ENCODE measurements at places on chromosomes 7 and 10.

DNA sequence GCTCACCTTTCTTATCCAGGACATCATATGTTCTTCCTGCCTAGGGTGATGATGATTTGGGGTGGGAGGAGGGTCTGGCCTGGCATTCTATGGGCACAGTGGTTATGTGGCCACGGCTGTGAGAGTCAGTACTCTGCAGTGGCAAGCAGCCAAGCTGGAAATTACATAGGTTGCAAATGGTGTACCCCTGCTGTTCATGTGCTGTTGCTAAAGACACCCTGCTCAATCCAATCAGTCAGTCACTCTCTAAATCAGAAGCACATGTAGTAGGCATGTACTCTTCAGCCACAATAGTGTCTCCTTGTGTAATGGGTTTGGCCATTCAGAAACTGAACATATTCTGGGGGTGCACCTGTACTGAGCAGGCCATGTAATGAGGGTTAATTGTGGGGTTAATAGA, 449.1 kb upstream of the ANKRD30A start:
- DNase-seq, result no peak

DNA sequence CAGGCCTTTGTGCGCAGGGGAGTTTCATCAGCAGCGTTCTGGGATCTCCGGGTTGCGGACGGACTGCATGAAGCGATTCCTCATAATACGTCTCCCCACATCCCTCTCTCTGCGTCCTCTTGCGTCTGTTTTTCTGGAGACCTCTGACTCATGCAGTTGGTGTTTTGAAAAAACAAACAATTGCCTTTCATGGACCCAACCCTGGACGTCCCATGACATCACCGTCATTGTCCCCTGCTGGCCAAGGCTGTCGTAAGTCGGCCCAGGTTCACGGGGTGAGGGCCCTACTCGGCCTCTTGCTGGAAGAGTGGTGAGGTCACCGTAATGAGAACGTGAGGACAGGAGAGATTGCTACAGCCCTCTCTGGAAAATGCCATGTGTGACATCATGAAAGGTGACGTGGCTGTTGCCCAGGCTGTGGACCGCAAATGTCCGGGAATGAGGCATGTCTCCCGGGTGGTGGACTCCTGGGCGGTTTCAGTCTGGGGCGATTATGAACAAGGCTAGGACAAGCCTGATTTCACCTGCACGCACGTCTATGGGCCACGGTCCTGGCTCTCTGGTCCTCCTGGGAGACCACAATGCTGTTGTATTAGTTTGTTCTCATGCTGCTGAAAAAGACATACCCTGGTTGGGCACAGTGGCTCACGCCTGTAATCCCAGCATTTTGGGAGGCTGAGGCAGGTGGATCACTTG, 9.8 kb upstream of the MAFK start:
- DNase-seq, result no peak

- DNase-seq, result no peak
These were observed 179.6 kb downstream of the ZMYND11 start for GRCh38 chr10:314871-315270.

GRCh38 chr7:3592401-3593134, 291.5 kb downstream of the SDK1 start:
- DNase-seq, result no peak

DNA sequence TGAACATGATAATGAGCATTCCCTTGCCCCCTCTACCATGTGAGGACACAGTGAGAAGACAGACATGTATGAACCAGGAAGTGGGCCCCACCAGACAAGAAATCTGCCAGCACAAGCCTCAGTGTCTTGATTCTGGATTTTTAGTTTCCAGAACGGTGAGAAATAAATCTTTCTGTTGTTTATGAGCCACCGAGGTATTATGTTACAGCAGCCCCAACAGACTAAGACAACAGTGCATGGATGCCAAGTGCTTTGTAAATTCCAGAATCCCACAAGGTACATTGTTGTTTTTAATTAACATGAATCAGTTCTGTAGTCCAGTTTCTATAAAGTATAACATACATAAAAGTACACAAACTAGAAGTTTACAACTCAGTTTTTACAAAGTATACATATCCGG, 162.2 kb downstream of the ARHGAP21 start:
- no peak for DNase-seq

GRCh38 chr10:117762819-117763172, 220.2 kb downstream of the EMX2 start:
- no peak for DNase-seq

- DNase-seq, result no peak
These were observed 154.3 kb downstream of the ELAPOR2 start for GRCh38 chr7:86904949-86905834.

- DNase-seq, result no peak
These were observed 2.5 kb downstream of the LBX1 start for GRCh38 chr10:101226491-101227428.

DNA sequence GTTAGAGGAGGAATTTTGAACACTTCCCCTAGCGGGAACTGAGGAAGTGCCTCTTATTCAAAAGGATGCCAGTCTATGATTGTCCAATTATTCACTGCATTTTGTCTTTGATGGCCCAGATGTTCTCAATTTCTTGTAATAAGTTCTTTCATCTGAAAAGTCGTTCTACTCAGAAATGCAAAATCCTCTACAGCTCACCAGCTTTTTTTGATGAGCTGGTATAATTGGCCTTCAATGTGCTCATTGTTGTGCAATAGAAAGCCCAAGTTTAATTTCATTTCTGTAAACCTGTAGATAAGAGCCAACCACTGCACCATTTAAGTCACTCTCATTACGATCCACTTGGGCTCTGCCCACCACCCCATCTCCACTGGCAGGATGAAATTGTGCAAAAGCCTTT, 978.7 kb upstream of the AUTS2 start:
- DNase-seq, result no peak

- DNase-seq, result no peak
These were observed 4.7 kb downstream of the GLI3 start for GRCh38 chr7:42232275-42232674.

GRCh38 chr10:62047228-62047892, 145.9 kb downstream of the ARID5B start:
- no peak for DNase-seq

DNA sequence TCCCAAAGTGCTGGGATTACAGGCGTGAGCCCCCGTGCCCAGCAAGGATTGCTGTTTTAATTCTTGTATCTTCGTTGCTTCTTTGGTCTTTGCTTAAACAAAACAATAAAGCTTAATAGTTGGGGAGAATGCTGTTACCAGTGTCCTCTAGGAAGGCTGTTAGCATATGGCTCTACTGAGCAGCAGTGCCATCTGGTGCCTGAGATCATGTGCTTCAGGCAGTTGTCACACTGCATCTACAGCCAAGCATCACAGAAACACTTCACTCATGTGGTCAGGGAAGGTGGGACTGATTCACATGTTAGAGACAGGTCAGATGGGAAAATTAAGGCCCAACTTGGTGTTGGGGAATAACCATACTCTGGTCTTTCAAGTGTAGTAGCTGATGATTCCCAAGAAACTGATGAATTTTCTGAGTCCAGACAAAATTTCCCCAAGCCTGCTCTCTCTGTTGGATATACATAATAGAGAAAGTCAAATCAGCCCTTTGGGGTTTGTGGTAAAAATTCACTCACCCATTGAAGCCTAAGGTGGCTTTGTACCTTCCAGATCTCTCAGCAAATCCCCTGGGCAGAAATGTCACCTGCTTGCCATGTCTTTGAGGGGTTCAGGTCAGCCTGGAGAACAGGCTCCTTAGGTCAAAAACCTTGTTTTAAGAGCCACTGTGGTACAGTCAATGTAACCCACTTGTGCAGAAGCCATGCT, 28.4 kb downstream of the UBE2D4 start:
- no peak for DNase-seq

DNA sequence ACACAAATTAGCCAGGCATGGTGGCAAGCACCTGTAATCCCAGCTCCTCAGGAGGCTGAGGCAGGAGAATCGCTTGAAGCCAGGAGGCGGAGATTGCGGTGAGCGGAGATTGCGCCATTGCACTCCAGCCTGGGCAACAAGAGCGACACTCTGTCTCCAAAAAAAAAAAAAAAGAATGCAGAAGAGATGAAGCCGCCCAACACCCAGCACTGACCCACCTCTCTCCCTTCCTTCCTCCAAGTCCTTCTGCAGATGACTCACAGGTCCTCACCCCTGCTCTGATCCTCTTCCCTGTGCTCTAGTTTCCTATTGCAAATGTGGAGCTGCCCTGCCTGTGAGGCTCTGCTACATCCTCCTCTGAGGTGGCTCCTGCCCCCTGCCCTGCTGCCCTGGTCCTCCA, 22.0 kb upstream of the OPALIN start:
- DNase-seq, result no peak

- DNase-seq, result no peak
These were observed 36.3 kb upstream of the PPP1R3A start for GRCh38 chr7:113955157-113955556.

DNA sequence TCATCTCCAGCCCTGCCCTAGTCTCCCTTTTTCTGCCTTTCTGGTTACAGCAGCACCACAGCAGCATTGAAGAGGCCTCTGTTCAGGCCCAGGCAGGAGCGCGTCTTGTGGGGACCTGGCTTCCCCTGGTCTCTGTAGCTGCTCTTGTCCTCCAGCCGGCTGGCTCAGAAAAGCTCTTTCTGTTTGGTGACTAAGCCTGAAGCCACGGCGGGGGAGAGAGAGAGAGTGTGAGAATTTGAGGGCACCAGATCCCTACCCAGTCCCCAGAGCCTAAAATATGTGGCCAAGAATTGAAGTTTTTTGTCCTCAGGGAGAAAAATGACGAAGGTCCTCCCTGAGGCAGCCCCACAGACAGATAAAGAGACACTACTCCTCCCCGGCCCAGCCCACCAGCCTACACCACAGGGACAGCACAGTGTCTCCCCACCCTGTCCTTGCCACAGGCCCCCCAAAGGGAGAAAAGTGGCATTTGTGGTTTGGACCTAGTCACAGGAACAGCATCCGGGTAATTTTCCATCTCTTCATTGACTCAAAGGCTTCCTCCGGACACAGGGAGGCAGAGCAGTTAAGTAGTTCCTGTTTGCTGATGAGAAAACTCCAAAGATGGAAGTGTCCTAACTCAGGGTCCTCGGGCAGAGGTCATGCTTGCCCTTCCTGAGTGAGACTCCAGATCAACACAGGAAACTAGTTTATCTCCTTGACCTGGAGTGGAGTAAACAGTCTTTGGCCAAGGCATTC, 13.3 kb upstream of the FAM180A start:
- DNase-seq, result no peak

DNA sequence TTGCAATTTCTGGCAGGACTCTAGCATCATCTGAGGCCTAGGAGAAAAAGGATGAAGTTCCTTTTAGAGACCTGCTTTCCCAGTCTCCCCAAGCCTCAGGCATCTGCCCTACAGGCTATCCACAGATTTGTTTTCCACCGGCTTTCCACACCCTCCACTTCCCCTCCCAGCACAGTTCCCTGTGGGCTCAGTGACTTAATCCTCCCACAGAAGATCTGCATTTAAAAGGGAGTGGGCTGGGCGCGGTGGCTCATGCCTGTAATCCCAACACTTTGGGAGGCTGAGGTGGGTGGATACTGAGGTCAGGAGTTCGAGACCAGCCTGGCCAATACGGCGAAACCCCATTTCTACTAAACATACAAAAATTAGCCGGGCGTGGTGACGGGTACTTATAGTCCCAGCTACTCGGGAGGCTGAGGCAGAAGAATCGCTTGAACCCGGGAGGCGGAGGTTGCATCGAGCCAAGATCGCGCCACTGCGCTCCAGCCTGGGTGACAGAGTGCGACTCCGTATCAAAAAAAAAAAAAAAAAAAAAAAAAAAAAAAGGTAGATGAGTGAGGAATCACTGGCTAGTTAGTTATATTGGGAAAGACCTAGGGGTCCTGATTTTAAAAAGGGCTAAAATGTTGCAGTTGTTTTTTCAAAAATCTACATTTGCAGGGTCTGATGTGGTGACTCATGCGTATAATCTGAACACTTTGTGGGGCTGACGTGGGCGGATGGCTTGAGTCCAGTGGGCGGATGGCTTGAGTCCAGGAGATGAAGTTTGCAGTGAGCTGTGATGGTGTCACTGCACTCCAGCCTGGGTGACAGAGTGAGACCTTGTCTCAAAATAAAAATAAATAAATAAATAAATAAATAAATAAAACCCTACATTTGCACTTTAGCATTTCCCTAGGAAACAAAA, 119.5 kb downstream of the BAMBI start:
- DNase-seq, result no peak

DNA sequence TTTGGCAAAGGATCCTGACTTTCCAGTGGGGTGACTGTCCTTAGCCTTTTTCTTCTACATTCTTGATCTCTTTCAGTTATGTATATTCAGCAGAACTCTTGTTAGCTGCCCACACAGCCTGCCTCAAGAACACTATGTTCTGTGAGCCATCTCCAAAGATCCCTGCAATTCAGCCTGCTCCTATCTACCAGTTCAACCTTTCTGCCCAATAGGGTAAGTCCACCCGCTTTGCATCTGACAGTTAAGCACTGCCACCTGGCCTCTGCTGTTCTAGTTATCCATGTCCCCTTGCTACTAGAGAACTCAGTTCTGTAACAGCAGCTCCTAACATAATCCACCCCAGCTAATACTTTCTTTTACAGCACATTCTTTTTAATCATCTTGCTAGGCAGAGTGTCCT, 13.5 kb downstream of the OR9A2 start:
- no peak for DNase-seq

DNA sequence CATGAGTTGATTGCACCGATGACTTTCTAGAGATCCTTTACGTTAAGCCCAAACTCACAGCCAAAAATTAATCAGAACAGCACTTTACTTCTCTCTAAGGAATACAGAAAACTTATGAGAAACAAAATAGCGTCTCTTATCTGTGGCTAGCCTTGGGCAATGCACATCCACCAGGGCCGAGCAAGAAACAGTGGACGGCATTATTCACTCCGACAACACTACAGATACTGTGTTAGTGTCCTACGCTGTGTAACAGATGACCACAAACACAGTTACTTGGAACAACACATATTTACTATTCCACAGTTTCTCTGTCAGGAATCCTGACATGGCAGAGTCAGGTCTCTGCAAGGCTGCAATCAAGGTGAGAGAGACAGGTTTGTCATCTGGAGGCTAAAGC, 598.3 kb upstream of the ADARB2 start:
- no peak for DNase-seq

- no peak for DNase-seq
These were observed 107.4 kb downstream of the EEPD1 start for GRCh38 chr7:36260481-36260880.

GRCh38 chr7:14446219-14446618, 456.3 kb downstream of the DGKB start:
- DNase-seq, result no peak

DNA sequence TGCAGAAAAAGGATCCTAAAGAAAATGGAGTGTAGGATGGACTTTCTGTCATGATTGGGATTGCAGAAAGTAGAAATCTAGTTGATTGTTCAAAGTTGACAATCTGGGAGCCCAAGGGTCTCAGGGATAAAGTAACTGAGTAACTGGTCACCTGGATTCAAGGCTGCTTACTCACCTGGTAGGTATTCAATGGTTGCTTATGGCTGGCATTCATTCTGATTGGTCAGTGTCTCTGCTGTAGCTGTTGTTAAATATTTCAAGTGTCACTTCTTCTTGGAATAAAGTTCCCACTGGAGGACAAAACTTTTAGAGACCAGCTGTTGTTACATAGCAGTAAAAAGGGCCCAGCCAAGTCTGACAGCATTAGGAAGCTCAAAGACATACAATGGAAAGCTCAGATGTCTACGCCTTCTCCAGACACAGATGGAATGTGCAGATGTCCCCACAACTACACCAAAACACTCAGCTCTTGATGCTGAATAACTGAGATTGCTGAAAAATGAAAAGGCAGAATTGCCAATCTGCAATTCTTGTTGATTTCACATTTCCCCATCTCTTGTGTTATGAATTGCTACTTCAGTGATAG, 106.9 kb downstream of the ZNF467 start:
- no peak for DNase-seq

- DNase-seq, result no peak
These were observed 13.6 kb downstream of the EIF4EBP2 start for GRCh38 chr10:70417568-70417967.

GRCh38 chr10:131082201-131082850, 229.2 kb downstream of the TCERG1L start:
- no peak for DNase-seq
